Muscle of back (tissue), 13 donors: ENCODE measurements at places on chromosomes 6 and 20. TPM values are rescaled to one million over a fixed set of nuclear protein-coding genes. Genes with fewer than 3 reads are reported as not detected.

GRCh38 chr20:64136004-64136710 is 28.1 kb upstream of the MYT1 start:
- DNase-seq = no peak

Gene FITM2
- 6.2 TPM for polyA plus RNA-seq

DNA sequence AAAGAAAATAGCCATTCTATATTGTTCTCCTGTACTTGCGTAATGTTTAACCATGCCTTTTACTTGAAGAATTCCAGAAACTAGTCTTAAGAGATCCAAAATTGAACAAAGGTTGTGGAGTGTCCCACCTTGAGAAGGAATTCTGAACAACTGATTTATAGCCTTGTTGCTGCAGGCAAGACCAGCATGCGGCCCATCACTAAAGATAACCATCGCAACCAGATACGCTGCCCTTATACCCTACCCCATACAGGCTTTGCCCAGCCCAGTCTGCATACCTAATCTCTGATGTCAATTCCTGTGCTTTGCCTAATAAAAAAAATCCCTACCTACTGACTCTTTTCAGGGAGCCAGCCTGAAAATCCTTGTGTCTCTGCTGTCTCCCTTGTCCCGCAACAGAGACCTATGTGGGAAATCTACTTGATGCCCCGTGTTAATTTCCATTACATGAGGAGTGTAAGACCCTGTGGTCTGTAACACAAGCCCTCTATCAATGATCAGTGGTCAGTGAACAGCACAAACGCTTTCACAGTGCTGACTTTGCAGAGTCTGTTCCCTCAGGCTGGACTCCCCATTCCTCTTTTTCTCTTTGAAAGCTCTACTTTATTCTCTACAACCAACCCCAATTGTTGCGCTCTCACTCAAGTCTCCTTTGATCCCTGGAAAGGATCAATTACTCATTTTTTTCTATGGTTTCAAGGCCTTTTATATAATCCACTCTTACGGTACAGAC is 125.7 kb upstream of the BTBD3 start:
- no peak for DNase-seq

GRCh38 chr6:154484942-154485341 is 25.5 kb downstream of the CNKSR3 start:
- no peak for DNase-seq

DNA sequence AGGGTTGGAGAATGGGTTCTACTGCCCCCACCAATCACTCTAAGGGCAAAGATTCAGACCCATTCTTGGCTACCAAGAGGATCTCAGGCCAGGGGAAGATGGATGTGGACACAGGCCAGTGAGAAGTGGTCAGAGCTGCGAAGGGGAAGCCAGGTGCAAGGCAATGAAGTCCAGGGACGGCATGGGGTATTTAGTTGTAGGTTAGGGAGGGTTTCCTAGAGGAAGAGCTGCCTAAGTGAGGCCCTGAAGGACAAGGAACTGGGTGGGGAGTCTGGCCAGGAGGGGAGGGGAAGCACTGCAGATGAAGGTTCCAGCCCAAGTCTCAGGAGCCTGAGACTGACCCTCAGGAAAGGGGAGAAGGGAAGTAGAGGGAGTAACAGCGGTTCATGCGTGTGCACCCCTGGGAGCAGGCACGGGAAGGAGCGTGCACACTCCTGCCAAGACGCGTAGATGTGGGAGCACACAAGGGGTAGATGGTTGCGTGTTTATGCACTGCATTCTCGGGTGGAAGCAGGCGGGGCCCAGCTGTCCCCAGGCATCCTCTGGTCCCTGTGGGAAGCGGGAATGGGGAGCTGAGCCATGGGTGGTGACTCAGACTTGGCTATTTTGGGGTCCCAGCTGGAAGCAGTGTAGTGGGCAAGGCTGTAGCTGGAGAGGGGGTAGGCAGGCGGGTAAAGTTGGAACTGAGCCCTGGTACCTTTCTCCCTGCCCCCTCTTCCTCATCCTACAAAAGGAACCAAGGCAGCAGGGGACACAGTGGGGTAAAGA is 3.3 kb downstream of the ACTL10 start:
- no peak for DNase-seq

Gene NR2E1
- polyA plus RNA-seq = not detected

DNA sequence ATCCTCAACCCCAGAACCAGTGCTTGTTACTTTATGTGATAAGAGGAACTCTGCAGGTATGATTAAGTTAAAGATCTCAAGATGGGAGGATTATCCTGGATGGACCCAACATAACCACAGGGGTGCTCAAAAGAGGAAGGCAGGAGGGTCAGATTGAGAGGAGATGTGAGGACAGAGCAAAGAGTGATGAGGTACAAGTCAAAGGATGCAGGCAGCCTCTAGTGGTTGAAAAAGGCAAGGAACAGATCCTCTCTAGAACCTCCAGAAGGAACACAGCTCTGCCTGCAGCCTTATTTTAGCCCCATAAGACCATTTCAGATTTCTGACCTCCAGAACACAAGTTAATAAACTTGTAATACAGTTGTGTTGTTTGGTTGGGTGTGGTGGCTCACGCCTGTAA is 41.2 kb downstream of the PDSS2 start:
- no peak for DNase-seq

DNA sequence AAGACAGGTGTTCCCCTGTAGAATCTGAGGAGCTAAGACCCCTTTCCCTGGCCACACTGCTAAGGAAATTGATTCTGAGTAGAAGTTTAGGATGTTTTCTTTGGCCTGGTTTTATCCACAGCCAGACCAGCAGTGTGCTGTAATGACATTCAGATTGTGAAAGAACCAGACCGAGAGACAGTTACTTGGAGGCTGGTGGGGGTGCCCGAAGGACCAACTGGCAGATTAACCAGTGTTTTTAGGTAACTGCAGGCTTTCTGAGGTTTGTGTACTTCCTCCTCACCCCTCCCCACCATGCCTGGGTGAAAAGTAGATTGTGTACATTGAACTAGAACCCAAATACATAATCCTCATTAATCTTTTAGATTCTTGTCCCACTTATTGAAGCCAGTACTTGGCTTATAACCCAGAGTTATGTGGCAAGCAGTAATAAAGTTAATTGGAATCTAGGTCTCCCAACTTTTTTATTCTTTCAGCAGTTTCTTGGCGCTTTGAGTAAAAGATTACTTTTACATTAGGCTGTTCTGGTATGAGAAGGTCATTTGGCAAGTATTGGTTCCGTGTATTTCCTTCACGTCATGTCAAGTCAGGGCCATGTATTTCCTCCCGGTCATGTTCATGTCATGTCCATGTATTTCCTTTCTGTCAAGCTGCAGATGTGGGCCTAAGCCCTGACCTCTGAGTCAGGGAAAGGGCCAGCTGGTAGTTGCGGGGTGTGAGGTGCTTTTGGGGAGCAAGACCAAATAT is 93.7 kb downstream of the TCP11 start:
- DNase-seq = no peak

DNA sequence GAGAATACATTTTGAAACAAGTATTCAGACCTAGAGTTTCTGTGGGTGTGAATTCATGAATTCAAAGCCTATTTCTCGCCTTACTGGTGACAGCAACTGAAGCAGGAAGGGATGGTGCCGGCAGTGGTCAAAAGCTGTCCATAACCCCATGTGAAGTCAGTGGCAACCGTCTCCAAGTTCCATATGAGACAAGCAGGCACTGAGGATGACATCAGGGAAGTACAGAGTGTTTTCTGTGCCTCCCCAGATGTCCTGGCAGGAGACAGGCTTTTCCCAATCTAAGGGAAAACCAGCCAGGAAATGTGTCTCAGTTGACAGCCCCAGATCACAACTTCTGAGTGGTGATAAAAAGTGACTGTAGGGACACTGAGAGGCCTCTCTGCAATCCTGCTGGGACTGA is 66.6 kb downstream of the HIVEP2 start:
- no peak for DNase-seq

Gene LY6G6F
- polyA plus RNA-seq = not detected

DNA sequence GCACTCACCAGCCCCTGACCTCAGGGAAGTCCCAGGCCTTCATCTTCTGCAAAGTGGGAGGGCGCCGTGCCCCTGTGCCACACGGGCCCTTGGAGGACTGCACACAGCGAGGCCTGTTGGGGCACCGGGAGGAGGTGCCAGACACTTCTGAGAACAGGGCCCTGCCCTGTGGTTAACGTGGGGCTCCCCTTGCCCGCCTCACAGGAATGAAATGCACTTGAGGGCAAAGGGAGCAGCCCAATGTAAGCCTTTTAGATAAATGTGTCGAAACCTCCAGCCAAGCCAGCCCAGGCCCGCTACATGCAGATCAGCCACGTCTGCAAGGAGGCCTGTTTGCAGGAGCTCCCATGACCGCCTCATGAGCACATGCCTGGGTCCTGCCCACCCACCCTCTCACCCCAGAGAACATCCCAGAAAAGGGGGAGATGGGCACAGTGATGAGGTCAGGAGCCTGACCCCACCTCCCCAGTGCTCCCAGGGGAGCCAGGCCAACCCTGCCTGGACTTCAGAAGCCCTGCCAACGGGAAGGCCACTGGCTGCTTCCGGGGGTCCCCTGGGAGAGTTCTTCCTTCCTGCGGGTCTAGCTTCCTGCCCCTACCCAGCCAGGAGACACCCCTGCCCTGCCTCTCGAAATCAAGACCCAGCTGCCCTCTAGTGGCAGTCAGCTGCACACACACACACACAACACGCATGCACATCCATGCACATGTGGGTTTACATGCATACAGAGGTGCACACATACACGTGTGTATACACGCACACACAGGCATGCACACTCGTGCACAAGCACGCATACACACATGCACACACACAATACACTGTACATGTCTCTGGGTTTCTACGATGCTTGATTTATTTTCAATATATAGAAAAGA is 178.7 kb downstream of the TAF4 start:
- peak; percentile 13 for DNase-seq

DNA sequence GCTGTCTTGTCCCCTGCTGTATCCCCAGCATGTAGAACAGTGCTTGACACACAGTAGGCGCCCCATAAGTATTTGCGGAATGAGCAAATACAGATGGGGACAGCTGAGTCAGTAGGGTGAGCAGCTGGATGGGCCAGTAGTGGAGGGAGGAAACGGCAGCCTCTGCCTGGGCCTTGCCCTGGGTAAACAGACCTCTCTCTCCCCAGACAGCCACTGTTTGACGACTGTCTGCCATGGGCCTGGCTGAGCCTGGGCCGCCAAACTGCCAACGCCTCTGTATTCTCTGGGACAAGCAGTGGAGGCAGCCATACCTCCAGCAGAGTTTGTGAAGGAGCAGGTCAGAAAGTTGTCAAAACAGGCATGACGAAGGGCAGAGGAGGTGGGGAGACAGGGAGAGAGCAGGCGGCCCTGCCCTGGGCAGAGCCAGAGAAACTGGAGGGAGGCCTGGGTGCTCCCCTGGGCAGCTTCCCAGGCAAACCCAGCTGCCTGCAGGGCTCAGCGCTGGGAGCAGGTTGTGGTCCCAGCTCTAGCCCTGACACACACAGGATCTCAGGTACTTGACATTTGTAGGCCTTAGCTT is 15.2 kb downstream of the HNF4A start:
- no peak for DNase-seq

GRCh38 chr20:33940666-33941065 is 53.0 kb upstream of the RALY start:
- no peak for DNase-seq

Gene ADGB
- not detected for polyA plus RNA-seq

- DNase-seq = no peak
These were observed 126.5 kb downstream of the ZFAND3 start for GRCh38 chr6:37946057-37946456.

Gene BNIP5
- 0.14 TPM for polyA plus RNA-seq

DNA sequence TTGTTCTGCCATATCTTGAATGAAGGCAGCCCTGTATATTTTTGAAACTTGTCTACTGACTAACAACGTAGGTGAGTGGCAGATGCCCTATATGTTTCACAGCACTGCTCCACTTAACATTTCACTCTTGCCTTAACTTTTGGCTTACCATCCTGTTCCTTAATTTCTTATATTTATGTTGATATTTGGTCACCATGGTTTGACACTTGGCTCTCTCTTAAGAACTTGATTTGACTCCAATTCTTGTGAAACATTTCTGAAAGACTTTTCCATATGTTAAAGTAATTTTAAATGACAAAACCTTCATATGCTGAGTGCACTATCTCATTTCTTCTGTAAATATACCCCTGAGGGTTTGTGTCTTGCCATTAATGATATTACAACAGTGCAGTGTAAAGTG is 434.3 kb upstream of the IMPG1 start:
- peak; percentile 26 for DNase-seq

DNA sequence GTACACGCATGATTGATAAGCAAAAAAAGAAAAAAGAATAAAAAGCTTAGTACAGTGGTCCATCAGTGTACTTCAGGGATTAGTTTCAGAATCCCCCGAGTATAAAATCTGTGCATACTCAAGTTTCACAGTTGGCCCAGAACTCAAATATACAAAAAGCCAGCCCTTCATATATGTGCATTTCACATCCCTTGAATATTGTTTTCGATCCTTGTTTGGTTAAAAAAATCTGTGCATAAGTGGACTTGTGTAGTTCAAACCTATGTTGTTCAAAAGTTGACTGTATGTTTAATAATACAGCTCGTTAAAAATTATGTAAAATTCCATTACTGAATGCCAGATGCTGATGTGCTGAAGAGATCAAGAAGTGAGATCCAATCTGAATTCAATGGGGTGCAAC is 54.2 kb downstream of the LHFPL5 start:
- no peak for DNase-seq

DNA sequence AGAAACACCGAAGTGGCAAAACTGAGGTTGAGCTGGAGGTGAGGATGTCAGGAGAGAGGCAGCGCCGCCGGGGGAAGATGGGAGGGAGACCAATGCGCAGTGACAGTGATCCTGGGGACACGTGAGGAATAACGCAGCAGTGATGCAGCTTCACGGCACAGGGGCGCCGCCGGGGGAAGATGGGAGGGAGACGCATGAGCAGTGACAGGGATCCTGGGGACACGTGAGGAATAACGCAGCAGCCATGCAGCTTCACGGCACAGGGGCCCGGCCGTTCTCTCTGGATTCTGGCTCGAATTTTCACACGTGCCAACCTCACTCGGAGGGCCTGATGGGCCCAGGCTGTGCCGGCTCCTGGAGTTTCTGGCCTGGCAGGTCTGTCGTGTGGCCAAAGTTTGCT is 94.7 kb downstream of the SMOC2 start:
- DNase-seq = no peak

Gene ENPP3
- polyA plus RNA-seq = 0.50 TPM

GRCh38 chr20:50601511-50602431 is 89.6 kb downstream of the RIPOR3 start:
- DNase-seq = no peak

GRCh38 chr6:45979311-45979710 is 36.3 kb downstream of the CLIC5 start:
- no peak for DNase-seq

DNA sequence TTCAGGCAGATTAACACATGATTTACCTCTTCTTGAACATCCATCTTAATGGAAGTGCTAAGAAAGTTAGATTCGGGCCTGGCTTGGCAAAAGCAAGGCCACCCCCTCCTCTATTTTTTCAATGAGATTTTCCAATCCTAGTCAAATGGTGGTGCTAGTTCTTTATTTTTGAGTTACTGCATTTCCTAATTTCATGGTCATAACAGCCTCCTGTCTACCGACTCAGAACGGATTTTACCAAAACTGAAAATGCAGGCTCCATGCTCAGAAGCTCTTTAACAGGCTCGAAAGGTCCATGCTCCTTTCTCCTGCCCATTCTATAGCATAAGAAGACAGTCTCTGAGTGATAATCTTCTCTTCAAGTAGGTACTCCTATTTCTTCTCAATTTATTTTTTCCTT is 117.2 kb upstream of the ESR1 start:
- DNase-seq = no peak

GRCh38 chr20:4017051-4017712 is 1.8 kb upstream of the RNF24 start:
- no peak for DNase-seq
